ENCODE measurements at places on chromosomes 11 and 22.

DNA sequence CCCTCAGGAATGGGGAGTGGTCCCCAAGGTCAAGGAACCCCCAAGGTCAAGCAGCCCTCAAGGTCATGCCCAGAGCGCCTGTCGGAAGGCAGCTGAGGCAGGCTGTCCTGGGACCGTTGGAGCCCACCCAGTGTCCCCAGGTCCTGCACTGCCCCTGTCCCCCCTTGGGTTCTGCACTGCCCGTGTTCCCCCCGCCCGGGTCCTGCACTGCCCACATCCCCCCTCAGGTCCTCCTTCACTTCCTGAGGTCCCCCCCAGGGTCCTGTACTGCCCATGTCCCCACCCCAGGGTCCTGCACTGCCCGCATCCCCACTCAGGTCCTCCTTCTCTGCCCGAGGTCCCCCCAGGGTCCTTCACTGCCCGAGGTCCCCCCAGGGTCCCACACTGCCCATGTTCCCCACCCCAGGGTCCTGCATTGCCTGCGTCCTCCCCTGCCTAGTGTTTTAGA is 1073.0 kb downstream of the BRD1 start:
- no peak for DNase-seq

- DNase-seq, result no peak
Observed at GRCh38 chr11:843818-844692, 1.4 kb downstream of the TSPAN4 start.

GRCh38 chr11:70488171-70488703 is 89.9 kb downstream of the CTTN start:
- DNase-seq, result peak; percentile 63

GRCh38 chr11:131595797-131596196 is 225.4 kb downstream of the NTM start:
- no peak for DNase-seq

- no peak for DNase-seq
Observed at GRCh38 chr22:22737590-22737989, 93.2 kb downstream of the GGTLC2 start.

- no peak for DNase-seq
Observed at GRCh38 chr11:12001186-12001585, 7.2 kb downstream of the DKK3 start.

DNA sequence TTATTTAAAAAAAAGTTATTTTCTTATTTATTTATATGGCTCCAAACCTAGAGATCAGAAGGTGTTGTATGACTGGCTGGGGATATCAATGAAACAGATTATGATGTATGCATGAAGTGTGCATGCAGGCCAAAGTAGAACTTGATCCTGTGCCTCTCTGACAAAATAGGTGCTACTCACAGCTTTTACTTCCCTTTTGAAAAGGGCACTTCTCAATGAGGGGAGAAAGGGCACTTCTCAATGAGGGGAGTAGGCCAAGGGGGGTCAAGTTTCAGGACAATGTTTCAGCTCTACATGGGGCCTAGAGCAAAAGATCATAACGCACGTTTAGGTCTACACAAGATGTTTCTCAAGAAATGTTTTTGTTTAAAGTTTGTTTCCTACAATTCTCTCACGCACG is 397.5 kb downstream of the ETS1 start:
- DNase-seq, result no peak

GRCh38 chr22:43346521-43346929 is 3.4 kb upstream of the SCUBE1 start:
- no peak for DNase-seq

GRCh38 chr11:129505266-129505665 is 129.6 kb downstream of the BARX2 start:
- no peak for DNase-seq

DNA sequence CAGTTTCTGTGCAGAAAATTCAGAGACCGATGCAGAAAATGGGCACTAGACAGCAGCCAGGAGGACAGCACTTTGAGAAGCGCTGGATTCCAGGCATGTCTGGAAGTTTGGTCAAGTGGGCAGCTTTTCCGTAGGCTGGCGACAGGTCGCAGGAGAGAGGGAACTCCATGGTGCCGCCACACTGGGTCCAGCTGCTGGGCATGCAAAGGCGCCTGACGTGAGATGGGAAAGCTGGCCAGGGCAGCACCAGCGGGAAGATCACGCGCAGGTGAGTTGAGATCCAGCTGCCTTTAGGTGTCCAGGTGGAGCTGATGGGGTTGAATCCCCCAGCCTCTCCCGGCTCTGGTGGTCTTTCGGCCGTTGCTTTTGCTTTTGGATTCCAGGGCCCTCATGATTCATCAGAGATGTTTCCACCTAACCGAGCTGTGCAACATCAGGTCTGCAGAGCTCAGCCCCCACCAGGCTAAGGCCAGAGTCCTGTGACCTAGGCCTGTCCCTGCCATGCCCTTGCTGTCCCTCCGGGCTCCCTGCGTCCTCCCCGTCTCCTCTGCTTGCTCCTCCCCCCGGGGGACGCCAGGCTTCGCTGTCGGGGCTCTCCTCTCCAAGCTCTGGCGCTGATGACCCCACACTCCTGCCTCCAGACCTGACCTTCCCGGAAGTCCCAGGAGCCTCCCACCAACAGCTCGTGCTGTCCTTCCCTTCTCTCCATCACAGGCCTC is 1001.7 kb downstream of the BRD1 start:
- no peak for DNase-seq

- DNase-seq, result peak; percentile 95
Observed at GRCh38 chr22:36659762-36660509, 43.6 kb downstream of the CACNG2 start.

DNA sequence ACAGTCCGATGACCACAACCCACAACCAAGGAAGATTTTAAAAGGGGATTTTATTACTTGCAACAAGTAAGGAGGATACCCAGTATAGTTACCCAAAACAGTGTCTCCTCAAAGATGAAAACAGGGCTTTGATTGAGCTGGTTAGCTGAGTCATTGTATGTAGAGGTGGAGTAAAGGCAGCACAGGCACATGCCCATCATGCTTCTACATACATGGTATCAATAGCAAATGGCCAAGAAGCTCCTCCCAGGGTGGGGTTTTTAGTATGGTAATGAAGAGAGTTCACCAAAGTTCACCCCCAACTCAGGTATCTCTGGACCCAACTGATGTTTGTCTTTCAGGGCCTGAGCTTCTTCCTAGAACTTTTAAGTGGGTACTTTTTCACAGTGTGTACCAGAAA is 157.1 kb upstream of the CEP126 start:
- no peak for DNase-seq

DNA sequence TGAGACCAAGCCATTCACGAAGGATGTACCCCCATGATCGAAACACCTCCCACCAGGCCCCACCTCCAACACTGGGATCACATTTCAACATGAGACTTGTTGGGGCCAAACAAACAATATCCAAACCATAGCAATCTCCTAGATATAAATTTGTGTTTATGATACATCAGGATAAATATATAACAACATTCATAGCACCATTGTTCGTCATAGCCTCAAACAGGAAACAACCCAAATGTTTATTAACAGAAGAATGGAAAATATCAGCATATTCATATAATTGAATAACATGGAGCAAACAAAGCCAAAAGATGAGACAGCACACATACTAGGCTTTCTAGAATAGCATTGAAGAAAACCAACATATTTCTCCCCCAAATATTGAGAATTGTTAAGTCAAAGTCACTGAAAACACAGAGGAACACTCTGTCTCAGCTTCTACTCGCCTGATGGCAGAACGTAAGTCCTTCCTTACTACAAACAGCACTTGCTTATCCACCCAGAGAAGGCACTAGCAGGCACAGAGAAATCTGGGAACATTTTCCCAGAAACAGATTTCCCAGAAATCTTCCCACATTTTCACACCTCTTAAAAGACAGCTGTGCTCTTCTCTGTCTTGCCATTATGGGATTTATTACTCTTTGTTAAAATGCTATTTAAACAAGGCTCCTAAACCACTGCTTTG is 8.1 kb upstream of the GDPD4 start:
- no peak for DNase-seq

DNA sequence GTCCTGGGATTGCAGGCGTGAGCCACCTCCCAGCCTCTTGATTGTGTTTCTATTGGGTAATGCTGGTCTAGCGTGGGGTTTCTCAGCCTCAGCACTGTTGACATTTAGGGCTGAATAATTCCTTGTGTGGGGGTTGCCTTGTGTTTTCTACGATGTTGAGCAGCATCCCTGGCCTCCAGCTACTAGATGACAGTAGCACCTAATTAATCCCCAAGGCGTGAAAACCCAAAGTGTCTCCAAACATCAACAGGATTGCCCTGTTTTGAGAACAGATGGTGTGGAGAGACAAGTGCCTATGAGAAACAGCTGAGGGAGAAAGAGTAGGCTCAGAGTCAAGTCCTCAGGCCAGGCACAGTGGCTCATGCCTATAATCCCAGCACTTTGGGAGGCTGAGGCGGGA is 67.2 kb downstream of the SGSM1 start:
- DNase-seq, result no peak

DNA sequence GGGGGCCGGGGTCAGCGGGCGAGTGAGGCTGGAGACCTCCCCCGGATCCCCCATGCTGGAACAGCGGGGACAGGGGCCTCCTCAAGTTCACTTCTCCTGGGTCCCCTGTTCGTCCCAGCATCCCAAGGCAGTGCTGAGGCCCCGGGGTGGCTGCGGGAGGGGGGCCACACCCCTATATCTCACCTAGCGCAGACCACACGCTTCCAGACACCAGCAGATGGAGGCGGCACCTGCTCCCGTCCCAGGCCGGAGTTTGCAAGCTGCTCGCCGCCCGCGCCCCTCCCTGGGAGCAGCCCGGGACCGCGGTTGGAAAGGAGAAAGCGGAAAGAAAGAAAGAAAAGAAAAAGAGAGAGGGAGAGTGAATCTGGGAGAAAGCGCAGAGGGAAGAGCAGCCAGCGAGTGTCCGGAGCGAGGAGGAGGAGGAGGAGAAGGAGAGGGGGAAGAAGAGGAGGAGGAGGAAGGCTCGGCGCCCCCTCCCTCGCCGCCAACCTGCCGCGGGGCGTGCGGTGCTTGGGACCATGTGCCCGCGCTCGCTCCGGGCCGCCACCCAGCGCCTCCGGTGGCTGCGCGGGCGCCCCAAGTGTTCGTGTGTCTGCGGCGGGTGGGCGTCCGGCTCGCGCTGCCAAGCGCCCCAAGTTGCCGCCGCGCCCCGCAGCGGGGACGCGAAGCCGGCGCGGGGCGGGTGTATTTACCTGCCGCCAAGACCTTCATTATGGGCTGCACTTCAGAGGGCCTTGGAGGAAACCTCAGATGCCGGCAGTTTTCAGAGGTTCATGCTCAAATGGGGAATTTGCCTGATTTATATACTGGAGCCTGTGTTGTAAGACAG is at the start of gene LIF:
Gene LIF, minus strand, starts transcription at position 775 of the 829 bp plus-strand sequence. Its CDS starts 64 bp downstream, at position 711.
- DNase-seq, result peak; percentile 86

GRCh38 chr11:108558222-108558621 is 35.3 kb downstream of the EXPH5 start:
- no peak for DNase-seq

- DNase-seq, result no peak
Observed at GRCh38 chr22:48098921-48099245, 1336.4 kb downstream of the TBC1D22A start.

- peak; percentile 87 for DNase-seq
Observed at GRCh38 chr11:75350743-75351540, 519 bp downstream of the ARRB1 start.

DNA sequence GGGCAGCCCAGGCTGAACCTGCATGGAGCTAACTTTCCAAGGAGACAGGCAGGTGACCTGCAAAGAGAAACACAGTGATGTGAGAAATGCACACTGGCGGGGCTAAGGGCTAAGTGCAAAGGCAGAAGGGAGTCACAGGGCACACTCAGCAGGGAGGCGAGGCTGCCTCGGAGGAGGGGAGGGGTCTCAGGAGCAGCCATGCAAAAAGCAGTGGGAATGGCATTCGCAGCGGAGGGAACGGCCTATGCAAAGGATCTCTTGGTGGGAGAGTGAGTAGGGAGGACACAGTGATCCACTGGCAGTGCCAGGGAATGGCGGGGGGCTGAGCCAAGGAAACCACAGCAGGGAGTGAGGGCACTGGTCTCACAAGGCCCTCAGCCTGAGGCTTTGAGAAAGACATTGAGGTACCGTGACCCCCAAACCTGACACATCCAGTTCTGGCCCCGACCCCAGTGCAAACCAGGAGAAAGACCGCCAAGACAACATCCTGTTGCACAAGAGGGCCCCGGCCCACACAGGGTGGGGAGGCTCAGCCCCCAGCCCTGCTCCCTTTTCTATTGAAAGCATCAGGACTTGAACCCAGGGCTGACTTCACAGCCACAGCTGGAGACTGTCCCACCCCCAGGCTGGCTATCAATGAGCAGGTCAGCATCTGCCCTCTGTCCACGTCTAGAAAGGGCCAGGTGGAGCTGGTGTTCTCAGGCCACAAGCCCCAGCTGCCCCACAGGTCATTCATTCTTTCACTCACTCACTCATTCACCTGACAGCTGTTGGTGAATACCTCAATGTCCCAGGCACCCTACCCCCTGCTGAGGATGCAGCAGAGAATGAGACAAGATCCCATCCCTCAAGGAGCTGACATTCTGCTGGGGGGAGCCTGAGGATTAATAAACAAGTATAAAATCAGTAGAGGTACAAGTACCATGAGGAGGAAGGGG is 50.7 kb downstream of the IGLL1 start:
- no peak for DNase-seq

DNA sequence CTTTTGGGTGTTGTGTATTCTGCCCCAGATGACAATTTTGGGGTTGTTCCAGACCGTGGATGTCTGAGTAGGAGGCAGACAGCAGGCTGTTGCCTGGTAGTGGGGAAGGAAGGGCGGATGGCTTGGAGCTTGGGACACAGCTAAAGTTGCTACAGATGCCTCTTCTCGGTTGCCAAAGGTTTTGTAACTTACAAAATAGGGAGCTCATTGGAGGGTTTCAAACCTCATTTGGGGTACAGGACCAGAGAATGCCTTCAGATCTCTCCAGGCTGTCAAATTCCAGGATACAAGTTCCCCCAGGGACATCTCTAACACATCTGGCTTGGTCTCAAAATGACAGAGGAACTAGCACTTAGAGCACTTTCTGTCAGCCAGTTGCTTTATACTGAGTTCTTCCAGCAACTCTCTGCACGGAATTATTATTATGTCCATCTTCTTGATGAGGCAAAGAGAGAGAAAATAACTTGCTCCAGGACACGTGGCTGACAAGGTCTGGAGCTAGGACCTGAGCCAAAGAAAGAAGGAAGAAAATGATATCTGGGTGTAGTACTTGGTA is 56.0 kb downstream of the SLC1A2 start:
- DNase-seq, result peak; percentile 84

DNA sequence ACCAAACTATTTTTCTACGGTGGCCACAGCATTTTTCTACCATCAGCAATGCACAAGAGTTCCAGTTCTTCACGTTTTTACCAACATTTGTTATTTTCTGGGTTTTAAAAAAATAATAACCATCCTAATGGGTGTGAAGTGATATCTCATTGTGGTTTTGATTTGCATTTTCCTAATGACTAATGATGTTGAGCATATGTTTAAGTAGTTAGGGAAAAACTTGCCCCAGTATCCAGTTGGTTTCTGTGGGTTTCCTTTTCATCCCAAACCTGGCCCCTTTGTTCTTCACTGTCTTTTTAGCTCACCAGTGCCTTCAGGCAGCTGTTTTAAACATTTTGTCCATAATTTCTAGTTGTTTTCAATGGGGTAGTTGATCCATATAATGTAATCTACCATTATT is 14.7 kb upstream of the PTS start:
- no peak for DNase-seq

GRCh38 chr11:84241343-84242131 is 955.4 kb upstream of the CCDC90B start:
- no peak for DNase-seq

GRCh38 chr22:39776295-39777009 is 117.1 kb downstream of the ENTHD1 start:
- DNase-seq, result no peak
